Cortex of kidney (tissue), 1 donor: ENCODE measurements at places on chromosomes 2 and 18.

GRCh38 chr2:84989927-84990326 is 19.0 kb downstream of the KCMF1 start:
- DNase-seq: no peak

DNA sequence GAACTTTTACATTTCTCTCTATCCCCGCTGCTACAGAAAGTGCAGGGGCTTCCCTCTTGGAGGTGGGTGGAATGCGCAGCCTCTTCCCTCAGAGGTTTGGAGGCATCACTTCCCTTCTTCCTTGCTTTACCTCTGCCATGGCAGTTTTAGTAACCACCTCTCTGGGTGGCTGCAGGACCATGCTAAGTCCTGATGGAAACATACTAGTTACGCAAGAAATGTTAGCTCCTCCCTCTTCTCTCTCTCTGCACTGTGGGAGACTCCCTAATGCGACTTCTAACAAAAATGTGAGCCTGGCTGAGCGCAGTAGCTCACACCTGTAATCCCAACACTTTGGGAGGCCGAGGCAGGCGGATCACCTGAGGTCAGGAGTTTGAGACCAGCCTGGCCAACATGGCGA is 116.8 kb upstream of the RAB6C start:
- DNase-seq: no peak

DNA sequence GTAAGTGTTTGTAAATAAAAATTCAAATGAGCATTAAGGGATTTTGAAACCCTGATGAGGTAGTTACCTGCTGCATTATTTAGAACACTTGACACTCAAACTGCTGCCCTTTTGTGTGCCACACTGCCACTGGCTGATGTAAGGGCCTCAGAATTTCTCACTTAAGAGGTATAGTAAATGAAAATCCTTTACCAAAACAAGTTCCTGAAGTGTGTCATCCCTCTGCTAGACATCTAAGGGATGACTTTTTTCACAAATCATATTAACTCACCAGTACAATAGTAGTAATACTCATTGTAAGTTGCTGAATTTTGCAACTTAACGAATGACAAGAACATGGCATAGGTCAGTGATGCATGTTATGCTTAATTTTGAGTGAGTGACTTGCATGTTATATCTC is 274.9 kb upstream of the UBE2E3 start:
- DNase-seq: no peak

DNA sequence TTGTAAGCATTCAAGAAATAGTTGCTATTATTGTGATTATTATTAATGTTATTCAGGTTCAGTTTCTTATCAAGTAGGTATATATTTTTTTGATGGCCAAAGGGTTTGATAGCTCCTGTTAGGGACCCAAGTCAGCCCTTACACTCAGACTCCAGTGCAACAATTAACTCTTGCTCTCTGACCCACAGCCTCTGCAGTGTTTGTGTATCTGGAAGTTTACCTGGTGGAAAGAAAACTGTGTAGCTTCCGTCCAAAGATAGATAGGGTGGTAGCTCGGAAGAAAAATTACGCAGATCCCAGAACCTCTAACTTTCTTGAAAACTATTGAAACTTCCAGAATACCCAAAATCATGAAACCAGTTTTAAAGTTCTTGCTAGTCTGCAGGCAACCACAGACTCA is 58.6 kb upstream of the IGFBP2 start:
- no peak for DNase-seq

- no peak for DNase-seq
Measured at GRCh38 chr2:79952616-79953015, 351.9 kb downstream of the LRRTM1 start.

GRCh38 chr18:23861805-23862470 is 152.6 kb upstream of the TTC39C start:
- no peak for DNase-seq

GRCh38 chr2:8547284-8548064 is 134.4 kb upstream of the ID2 start:
- no peak for DNase-seq
